Kasumi-1 (cell line): ENCODE measurements at places on chromosomes 11 and 22.
A peak's percentile ranks its signal among the peaks of the same experiment; 100 is the strongest.

GRCh38 chr11:122115524-122116379, at the start of gene BLID:
Gene BLID, minus strand, starts transcription at chr11:122116215. Its CDS starts 293 bp downstream, at chr11:122115922.
- peak; percentile 8 for DNase-seq

DNA sequence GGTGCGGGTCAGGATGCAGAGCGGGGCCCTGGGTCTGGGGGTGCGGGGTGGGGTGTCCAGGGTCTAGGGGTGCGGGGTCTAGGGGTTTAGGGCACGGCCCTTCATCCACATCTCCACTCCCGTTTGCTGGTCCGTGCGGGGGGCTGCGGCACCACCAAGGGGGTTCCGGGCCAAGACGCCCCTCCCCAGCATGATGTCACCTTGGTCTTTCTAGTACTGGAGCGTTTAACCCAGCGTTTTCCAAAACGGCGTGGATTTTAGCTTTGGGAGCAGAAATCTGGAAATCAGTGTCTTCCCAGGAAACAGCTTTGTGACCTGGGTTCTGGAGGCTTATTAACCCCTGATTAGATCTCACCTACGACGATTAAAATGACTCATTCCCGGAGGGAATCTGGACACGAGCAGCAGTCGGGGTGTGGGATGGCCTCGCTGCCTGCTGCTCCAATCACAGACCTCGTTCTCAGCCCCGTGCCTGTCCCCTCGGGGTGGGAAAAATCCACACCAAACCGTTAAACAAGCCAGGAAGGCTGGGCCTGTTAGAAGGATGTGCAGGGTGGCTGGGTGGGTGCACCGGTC, 759 bp downstream of the AP2A2 start:
- DNase-seq: no peak

DNA sequence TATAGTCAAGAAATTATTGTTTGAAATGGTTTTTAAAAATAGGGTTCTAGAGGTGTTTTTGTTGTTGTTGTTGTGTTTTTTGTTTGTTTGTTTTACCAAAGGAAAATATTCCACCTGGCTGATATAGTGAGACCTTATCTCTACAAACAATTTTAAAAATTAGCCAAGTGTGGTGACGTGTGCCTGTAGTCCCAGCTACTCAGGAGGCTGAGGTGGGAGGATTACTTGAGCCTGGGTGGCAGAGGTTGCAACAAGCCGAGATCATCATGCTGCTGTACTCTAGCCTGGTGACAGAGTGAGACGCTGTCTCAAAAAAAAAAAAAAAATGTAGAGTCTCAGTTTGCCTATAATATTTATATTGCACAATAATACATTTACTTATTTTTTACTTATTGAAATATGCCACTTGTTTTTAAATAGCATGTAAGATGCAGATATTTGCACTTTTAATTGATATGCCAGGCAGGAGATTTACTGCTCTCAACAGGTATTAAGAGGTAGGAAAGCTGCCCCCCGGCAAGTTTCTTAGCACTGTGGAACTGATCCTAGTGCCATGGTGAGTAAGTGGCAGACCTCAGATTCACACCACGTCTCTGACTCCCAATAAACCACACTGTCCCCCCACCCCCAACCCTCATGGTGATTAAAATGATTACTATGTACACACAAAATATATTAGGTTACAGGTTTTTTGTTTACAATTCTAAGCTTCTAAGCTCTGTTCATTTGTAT, 157.4 kb downstream of the TEAD1 start:
- DNase-seq: no peak

GRCh38 chr22:50208939-50209892, 8.4 kb downstream of the SELENOO start:
- no peak for DNase-seq

DNA sequence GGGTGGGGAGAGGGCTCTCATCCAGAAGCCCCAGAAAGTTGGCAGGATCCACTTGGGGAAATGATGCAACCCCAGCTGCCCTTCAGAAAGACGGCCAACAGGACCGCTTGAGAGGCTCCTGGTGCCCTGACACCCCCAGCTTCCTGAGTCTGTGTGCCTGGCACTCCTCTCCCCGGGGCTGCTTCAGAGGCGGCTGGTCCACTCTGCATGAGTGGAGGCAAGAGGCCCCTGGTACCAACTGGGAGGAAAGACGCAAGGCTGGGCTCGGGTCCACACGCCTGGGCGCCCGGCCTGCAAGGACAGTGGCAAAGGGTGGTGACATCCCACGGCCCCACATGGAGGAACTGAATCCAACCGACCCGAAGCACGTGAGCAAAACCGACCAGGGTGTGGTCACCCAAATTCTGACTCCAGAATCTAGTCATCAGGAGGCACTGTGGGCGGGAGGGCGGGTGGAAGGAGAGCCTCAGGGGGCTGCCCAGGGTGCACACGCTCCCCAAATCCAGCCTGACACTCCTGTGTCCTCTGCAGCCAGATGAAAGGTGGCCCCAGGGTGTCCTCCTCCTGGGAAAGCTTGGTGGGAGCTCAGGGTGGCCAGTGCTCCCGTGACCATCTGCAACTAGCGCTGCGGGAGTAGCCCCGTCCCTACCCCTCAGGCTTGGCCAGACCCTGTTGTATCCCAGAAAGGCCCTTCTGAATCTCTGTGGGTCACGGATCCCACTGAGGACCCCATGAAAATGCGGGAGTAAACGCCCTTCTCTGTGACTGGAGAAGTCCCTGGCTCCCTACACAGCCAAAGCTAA, 3.7 kb downstream of the RNH1 start:
- peak; percentile 36 for DNase-seq

DNA sequence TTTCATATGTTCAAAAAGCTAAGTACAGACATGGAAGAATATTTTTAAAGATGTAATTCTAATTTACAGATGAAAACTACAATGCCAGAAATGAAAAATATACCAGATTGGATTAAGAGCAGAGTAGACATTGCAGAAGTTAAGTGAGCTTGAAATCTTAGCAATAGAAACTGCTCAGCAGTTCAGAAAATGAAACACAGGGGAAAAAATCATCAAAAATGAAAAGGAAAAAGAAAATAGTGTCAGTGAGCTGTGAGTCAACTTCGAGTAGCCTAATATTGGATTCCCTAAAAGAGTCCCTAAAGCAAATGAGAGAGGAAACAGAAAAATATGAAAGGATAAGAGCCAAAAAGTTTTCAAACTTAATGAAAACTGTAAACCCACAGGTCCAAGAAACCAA, 25.8 kb upstream of the IL10RA start:
- DNase-seq: no peak

DNA sequence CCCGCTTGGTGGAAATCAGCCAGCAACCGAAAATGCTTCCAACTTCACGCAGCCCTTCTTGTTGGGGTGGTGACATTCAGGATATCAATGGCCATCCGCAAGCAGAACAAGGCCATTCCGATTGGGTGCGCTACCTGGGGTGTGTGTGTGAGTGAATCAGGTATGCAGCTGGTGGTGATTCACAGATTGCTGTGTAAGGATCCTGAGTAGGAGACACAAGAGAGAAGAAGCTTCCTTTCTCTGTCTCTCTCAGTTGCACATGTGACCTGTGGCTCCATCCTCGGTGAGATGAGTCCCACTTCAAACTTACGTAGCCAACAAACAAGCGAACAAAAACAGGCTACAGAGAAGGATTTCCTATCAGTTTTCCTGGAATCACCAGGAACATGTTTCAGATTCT, 9.6 kb upstream of the TMEM184B start:
- DNase-seq: no peak

DNA sequence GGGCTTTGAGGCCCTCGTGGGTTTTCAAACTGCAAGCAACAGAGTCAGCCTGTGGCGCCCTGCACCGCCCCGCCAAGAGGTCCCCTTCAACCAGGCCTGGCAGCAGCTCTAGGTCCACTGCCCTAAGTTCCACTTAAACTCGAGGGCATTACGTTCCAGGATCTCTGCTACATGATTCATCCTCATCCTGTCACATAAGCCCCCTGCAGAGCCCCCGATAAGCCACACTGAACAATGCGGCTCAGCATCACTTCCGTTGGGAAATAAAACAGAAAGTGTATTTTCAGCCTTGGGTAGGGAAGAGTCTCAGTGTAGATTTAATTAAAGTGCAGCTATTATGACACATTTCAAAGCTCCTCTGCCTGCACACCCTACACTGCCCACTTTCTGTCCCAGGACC, 24.6 kb downstream of the SULT4A1 start:
- DNase-seq: no peak

DNA sequence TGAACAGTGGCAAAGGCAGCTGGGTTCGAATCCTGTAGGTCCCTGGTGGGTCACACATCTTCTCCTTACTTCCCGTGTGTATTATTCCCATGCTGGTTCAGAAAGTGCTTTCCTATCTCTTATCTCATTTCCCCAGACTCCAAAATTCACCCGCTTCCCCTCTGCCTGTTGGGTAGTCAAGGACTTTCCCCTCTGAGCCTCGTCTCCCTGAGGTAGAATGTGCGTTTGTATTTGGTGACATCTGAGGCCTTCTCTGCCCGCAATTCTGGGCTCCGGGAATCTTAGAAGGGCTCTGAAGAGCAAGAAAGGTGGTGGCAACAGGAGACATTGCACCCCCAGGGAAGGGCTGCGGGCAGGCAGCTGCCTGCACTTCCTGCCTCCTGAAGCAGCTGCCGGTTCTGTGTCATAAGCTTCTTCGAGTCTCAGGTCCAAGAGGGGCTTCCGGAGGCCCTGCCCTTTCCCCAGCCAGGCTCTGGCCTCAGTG, 5.9 kb downstream of the LRRC32 start:
- DNase-seq: peak; percentile 42

DNA sequence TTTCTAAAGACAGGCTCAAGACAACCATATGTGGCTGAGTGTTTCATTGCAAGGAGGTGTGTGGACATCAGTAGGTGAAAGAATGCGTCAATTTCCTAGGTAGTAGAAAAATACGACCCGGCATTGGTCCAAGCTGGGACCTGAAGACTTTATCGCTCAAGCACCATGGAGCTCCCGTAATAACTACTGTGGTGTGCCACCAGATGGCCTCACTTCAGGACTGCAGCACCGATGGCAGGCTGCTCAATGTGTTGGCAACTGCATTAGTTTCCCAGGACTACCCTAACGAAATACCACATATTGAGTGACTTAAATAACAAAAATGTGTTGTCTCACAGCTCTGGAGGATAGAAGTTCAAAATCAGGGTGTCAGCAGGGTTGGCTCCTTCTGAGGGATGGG, 72.4 kb upstream of the FAT3 start:
- no peak for DNase-seq

GRCh38 chr11:16358726-16359125, 2.4 kb upstream of the SOX6 start:
- DNase-seq: no peak

DNA sequence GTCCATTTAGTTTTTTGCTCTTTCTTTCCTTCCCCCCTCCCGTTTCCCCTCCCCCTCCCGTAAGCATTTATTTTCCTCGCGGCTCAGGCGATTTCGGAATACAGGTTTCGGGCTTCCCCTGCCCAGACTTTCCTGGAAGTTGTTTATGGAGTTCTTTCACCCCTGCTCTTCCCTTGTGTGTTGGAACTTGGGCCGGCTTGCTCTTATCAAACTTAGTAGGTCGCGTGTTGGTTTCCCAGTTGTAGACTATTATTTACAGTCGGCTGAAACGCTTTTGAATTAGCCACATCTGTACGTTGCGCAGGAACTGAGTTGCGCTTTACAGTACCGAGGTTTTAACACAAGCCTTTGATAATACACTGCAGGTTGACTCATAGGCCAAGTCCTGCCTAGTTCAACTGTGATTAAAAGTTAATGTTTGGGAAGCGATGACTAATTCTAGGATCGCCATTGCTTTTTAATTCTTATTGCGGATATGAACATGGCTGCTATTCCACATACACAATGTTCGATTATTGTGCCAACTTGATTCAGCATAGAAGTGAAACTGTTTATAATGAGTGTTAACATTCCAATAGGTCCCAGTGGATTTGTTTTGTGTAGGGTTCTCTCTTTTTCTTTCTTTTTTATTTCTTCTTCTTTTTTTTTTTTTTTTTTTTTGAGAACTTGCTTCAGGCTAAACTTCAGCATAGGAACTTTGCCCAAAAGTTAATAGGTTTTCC, 1.7 kb downstream of the YAP1 start:
- DNase-seq: no peak

- DNase-seq: no peak
Observed at GRCh38 chr11:87529486-87529885, 491.8 kb downstream of the TMEM135 start.

DNA sequence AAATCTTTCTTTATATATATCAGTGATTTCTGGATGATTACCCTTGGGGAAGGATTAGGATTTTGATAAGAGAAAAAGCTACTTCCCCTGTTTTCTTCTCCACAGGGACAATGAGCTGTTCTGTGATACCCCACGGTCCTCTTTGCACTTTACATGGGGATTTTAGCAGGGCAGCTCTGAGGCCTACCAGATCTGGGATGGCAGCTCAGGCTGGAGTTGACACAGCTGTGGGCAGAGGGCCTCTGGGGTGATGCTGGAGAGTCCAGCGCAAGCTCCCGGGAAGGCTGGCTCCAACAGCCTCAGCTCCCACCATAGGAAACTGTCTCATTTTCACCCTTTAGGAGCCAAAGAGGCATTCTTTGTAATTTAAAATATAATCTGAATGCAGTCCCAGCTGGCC, 383.8 kb upstream of the NARS2 start:
- no peak for DNase-seq

DNA sequence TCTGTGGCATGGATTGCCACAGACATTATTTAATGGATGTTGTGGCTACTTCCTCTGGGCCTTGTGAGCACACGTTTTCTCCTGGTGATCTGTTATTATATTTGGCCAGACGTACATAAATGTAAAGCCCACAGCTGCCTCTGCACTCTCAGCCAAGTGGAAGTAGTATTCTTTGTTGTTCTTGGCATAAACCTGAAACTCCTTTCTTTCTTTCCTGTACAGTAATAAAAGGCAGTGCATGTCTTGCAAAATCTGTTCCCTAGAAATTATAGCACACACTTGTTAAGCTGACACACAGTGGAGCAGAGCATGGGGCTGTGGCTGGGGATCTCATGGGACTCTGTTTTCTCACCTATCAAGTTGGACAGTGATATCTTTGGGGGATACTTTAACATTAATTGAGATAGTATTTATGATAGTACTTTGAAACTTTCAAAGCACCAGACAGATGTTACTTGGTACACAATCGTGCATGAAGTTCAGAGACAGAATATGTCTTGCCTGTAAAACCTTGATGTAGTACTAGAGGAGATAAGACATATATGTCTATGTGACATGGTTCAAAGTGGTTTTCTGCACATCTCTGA, 20.9 kb downstream of the PANX1 start:
- DNase-seq: no peak

- DNase-seq: no peak
Observed at GRCh38 chr11:104704146-104704830, 194.0 kb downstream of the CASP12 start.
